Stimulated activated CD8-positive, alpha-beta memory T cell treated with anti-CD3 and anti-CD28 coated beads, Interleukin-15, amount 100 ng/mL, for 1 hour (primary cell): ENCODE measurements at places on chromosomes 12 and 14.

- DNase-seq = no peak
Observed at GRCh38 chr12:69932154-69932553, 107.1 kb downstream of the MYRFL start.

GRCh38 chr12:25552681-25553080 is 402 bp downstream of the LMNTD1 start:
- DNase-seq = no peak

DNA sequence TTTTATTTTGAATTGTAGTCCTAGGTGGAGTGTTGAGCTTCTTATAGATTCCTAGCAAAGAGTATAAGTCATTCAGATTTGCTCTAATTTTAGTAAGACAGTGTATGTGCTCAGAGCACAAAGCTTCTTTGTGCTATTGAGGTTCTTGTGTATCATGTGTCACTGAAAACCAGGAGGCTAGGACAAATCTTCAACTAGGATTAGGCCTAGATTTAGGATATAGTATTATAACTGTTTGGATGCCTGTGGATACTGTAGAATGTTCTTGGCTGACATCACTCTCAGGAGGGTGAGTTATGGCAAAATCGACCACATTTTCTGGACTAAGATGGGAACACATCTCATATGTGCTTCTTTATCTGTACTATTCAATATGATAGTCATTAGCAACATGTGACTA is 86.5 kb downstream of the DHRS2 start:
- no peak for DNase-seq

GRCh38 chr12:24172031-24172772 is 222.7 kb upstream of the SOX5 start:
- no peak for DNase-seq

DNA sequence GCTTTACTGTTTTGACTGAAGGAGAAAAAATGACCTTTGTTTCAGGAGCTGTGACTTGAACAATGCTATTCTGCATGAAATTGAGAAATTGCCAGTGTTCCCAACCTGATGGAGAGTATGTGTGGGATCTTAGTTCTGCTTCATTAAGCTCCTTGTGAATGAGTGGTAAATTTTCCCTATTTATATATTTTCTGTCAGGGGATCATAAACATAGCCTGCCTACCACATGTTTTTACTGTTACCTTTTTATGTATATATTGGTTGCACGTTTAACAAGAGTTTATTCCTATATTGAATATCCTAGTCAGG is 271.7 kb downstream of the PDZRN4 start:
- DNase-seq = no peak

- DNase-seq = no peak
Observed at GRCh38 chr12:103269946-103270345, 225.8 kb downstream of the C12orf42 start.

GRCh38 chr12:94563286-94563685 is 87.1 kb downstream of the TMCC3 start:
- no peak for DNase-seq

DNA sequence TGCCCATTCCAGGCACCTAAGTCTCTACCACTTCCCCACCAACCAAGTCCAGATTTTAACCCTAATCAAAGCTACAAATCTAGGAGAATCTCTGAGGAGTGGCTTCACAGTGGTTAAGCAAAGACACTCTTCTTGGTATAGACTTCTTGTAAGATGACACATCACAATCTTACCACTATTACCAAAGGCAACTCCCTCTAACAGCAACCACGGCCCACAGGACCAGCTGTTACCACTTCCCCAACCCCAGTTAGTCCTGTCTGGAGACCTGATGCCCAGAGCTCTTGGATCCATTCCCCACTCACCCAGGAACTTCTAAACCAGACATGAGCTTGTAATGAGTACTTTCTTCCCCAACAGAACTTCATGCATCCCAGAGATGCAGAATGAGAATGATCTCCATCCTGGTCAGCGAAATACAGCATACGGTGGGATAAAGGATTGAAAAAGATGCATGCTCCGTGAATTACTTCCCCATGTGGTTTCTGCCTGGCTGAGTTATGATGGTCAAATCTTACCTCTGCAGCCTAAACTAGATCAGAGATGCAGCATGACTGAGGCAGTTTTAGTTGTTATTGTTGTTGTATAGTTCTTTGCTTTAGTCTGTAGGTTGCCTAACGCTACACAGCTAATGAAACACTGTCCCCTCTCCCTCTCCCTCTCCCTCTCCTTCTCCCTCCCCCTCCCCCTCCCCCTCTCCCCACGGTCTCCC is 87.7 kb upstream of the FOXN3 start:
- DNase-seq = no peak

DNA sequence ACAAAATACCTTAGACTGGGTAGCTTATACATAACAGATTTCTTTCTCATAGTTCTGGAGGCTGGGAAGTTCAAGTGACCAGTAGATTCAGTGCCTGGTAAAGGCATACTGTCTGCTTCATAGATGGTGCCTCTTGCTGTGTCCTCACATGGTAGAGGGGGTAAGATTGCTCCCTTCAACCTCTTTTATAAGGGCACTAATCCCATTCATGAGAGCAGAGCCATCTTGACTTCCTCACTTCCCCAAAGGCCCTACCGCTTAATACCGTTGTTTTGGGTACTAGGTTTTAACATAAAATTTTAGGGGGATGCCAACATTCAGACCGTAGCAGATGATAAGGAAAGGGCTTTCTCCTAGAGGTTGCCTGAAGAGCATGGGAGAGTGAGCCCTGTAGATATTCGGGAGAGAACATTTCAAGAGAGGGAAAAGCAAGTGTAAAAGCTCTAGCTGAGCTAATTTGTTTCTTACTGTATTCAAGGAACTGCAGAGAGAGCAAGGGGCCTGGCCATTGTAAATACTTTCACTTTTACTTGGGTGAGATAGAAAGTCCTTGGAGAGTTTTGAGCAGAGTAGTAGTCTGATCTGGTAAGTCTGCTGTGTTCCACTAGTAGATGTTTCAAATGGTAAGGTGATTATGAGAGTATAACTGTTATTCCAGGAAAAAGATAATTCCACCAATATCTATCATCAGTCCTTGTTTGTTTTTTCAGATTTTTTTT is 27.3 kb downstream of the FRS2 start:
- no peak for DNase-seq

DNA sequence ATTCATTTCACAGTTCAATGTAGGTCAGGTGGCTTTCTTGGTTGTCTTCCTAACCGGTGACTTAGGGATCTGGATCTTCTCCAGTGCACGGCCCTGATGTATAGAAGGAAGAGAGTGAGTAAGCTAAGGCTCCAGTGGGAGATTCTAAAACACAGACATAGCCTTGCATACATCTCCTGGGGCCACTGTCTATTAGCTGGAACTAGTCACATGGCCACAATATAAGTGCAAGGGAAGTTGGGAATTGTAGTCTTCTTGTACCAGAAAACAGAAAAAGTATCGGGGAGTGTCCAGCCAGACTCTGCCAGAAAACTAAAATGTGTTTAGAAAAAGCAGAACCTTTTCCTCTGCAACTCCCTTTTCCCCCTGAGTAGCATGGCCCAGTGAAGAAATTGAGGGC is 531.6 kb downstream of the VRK1 start:
- no peak for DNase-seq

- no peak for DNase-seq
Observed at GRCh38 chr14:54593860-54594259, 26.9 kb downstream of the SAMD4A start.

GRCh38 chr14:90991690-90992443 is 68.6 kb downstream of the RPS6KA5 start:
- no peak for DNase-seq

- DNase-seq = no peak
Observed at GRCh38 chr12:94152292-94153078, 4.1 kb downstream of the PLXNC1 start.

DNA sequence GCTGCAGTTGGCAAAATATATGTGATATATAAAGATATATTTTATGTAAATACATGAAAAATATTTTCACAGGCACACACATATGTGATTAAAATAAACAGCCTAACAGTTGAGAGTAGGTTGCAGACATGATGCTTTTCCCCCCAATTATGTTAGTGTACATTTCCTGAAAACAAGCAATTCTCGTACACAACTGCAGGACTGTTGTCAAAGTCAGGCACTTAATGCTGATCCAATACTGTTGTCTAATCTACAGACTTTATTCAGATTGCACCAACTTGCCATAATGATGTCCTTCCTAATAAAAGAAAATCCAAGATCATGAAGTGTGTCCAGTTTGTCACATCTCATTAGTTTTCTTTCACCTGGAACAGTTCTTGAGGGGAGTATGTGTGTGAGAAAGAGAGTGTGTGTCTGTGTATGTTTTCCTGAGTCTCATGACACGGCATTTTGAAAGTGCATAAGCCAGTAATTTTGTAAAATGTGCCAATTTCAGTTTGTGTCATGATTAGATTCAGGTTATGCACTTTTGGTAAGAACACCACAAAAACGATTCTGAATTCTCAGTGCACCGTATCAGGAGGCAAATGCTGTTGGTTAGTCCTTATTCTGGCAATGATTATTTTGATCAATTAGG is 16.5 kb upstream of the SEL1L start:
- DNase-seq = no peak

- DNase-seq = no peak
Observed at GRCh38 chr12:32052212-32052713, 54.4 kb upstream of the BICD1 start.

DNA sequence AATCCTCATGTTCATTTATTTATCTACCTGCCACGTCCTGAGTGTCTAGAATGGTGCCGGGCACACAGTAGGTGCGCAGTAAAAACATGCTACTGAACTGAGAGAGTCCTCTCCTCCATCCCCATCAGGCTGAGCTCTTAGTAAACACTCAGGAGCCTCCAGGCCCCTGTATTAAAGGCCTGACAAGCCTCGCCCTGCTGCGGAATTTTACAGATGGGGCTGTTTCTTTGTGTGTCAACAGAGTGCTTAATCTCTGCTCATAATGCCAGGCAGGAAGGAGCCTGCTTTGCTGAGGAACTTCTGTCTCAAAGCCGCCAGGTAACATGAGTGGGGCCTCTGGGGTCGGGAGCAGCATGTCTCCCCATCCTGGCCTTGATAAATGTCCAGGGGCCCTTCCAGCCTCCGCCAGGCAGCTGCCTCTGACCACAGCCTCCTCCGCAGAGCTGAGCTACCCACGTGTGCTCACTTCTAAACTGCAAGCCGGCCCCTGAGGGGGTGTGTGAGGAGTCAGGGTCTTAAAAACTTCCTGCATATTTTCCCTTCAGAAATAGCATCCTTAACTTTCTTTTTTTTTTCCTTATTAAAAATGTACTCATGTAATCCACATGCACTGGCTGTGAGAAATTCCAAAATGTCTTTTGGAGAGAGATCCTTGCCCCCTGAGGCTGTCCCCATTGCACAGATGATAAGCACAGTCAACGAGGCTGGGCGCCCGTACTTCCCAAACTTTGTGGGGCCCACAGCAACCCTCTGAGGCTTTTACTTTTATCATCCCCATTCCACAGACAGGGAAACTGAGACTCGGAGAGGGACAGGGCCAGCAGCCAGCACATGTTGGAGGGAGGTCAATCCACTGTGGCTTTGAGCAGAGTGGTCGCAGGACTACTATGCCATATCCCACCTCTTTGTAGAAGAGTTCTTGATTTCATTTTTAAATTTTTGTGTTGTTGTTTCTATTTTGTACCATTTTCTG is 116.0 kb upstream of the NCOR2 start:
- no peak for DNase-seq

DNA sequence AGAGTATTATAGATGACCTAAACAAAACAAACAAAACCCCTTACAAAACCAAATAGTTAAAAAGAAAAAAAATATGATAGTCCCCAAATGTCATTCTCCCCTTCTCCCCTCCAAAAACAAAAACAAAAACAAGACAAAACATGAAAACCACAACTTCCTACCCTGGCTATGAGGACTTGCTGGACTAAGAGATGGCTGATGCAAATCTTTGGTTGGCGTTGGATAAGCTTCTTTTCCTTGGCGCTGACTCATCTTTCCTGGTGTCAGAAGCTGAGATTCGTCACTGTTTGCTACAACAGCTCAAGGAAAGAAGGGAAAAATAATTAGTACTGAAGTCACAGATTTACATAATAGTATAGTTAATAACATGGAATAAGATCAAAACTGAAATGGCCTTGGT is 102.5 kb upstream of the BBS10 start:
- DNase-seq = no peak

DNA sequence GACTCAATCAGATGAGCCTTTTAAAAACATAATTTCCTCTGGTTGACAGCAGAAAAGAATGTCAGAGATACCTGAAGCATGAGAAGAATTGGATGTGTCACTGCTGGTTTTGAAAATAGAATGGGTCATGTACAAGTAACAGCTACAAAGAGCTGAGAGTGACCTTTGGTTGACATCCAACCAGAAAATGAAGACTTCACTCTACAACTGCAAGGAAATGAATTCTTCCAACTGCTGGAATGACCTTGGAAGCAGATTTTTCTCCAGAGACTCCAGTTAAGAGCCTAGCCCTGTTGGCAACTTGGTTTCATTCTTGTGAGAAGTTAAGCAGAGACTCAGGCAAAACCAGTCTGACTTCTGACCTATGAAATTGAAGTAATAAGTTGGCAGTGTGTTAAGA is 505.9 kb downstream of the SLC16A7 start:
- no peak for DNase-seq

- no peak for DNase-seq
Observed at GRCh38 chr14:52220924-52221811, 46.3 kb upstream of the PTGDR start.

GRCh38 chr12:104213952-104214351 is 1.6 kb upstream of the TXNRD1 start:
- DNase-seq = no peak

- DNase-seq = no peak
Observed at GRCh38 chr12:20963762-20964161, 153.3 kb downstream of the SLCO1B3 start.

DNA sequence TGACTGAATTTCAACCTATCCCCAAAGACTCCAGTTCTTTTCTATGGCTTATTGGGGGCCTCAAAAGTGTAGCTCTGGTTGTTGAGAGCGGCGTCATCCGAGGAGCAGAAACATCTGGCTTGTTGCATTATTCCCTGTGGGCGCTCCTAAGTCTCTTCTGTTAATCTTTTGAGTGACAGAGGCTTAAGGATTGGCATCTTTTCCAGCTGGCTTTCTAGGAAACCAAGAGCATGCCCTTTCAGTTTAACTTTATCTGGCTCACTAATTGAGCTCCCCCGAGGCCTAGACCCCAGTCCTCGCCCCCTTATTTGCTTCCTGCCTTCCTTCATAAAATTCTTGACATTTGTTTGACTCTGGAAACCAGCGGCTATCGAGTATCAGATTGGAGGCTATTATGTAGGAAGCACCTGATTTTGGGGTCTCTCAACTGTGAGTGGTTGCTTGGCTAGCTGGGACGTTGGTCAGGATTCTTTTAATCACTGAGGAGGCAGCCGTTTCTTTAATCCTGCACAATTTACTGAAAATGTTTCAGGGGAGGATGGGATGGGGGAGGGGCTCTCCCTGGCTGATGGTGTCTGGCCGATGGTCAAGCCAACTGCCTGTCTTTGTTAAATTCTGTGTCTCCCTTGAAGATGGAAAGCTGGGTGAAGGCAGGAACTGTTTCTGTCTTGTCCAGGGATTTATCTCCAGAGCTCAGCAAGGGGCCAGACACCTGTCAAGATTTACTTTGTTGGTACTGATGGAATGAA is 3.1 kb downstream of the SMOC1 start:
- no peak for DNase-seq
